ENCODE measurements at places on chromosomes 11 and 22.

DNA sequence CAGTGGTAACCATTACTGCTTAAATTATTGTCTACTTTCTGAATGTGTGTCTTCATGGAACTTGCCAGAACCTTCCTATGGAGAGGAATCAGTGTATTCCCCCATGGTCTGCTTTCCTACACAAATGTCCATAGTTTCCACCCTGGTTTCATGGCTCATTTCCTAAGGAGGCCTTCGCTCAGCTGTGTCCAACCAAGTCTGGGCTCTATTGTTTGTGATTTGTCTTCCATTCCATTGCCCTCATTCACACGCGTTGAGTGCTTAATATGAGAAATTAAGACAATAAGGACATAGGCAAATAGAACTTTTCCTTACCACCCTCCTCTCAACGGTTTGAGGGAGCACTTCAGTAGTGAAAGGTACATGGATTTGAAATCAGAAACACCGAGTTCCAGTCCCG is 510.6 kb downstream of the NTM start:
- DNase-seq, result no peak

GRCh38 chr11:115806056-115806455 is 301.8 kb upstream of the CADM1 start:
- no peak for DNase-seq

DNA sequence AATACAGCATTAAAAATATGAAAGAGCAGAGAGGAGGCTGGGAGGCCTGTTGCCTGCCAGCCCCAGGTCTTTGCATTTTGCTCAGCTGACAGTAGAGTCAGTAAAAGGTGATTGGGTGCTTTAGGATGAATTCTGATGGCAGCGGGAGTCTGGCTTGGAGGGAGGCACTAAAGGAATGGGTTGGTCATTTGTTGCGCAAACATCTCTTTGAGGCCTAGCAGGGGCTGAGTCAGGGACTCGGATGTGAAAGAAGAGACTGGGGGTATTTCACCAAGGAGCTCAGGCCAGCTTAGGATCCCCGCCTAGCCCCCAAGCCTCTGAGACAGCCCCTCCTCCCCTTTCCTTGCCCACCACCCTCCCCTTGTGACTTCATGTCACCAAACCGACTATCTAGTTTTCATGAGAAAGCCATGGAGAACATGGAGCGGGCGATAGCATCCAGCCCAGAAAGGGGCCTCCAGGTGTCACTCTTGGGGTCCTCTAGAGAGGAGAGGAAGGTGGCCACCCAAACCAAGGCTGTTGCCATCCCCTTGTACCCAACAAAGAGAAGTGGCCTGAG is 9.7 kb downstream of the DGKZ start:
- DNase-seq, result no peak

DNA sequence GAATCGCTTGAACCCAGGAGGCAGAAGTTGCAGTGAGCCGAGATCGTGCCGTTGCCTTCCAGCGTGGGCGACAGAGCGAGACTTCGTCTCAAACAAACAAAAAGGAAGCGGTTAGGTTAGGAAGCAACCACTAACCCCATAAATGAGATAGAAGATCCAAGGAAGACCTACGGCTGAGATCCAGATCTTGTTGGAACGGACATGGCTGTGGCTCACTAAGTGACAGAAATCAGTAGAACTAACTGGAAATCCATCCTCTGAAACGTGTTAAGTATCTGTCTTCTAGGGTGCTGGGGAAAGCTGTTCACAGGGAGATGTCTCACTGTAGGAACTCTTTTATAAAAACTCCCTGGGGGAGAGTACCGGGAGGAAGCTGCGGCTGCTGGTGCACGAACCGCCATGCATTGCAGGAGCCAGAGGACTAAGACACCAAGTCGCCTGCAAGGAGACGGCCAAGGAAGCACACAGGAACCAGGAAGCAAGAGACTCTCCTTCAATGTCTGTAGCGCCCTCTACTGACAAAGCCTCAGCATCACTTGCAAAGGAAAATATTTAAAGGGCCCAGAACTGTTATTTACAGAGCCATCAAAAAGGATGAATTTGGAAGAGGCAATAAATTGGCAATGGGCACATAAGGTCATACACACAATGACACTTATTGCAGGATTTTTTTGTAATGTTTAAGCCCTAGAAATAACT is 16.9 kb upstream of the SPTY2D1 start:
- peak; percentile 16 for DNase-seq

- DNase-seq, result peak; percentile 14
Observed at GRCh38 chr11:108223348-108224149, 682 bp downstream of the ATM start.

DNA sequence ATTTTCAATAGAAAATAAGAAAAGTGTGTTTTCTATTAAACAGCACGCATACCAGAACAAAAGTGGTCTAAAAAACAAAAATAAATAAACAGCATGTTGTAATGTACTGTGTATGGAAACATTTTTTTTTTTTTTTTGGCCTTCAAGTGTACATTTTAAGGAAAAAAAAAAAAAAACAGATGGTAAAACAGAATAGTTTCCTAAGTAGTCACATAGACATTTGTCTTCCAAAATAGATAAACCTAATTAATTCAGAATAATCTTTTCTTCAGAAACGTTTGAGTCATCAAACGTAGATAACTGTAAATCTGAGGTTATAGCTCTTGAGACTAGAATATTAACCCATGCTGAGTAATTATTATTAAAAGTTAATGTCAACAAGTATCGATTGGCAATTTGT is 396 bp upstream of the CFAP300 start:
- no peak for DNase-seq
